ENCODE measurements at places on chromosomes 4 and X.

DNA sequence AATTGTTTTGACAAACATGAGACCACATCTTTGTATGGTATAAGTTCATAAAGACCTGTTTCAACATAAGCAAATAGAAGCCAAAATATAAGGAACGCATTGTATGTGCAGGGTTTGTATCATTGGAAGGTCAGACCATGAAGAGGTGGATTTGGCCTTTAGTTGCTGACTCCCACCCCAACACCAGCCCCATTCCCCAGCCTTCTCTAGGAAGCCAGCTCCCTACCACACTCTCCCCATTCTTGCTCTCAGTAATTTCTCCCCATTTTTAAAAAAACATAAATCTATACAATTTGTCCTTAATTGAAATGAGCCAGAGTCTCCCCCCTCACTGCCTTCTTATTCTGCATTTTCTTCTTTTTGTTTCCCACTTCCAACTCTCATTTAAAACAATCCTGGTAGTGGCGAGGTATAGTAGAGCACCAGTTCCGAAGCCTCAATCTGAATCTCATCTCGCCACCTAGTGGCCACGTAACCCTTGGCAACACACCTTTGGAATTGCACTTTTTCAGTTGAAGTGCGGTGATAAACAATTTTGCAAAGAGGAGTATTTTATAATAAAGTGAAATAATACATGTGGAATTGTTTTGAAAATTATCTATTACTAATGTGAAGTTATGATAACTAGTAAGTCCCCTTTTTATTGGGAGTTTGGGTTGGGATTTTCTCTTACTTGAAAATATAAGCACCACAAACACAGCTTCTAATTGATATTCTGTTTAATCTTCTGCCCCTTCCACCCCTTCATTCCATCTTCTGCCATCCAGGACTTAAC, 126.6 kb downstream of the ASB9 start:
- no peak for DNase-seq

DNA sequence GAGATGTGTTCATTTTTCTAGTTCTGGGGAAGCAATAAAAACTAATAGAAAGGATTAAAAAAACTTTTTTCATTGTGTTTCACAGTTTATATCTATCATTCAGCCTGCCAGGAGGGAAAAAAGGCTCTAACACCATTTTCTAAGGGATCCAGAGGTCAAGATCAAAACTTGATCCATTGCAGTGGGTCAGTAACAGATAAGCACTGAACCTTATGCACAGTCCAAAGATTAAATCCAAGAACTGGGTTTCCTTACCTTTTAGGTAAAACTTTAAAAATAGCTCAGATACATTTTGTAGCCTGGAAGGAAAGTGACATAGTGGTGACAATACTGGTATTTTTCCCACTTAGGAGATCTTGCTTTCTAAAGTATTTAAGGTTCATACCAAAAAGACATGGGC, 12.7 kb downstream of the MTTP start:
- no peak for DNase-seq

GRCh38 chr4:170804930-170805329, 715.2 kb upstream of the AADAT start:
- DNase-seq = no peak

GRCh38 chr4:77308843-77309242, 151.8 kb downstream of the CCNG2 start:
- peak; percentile 62 for DNase-seq

DNA sequence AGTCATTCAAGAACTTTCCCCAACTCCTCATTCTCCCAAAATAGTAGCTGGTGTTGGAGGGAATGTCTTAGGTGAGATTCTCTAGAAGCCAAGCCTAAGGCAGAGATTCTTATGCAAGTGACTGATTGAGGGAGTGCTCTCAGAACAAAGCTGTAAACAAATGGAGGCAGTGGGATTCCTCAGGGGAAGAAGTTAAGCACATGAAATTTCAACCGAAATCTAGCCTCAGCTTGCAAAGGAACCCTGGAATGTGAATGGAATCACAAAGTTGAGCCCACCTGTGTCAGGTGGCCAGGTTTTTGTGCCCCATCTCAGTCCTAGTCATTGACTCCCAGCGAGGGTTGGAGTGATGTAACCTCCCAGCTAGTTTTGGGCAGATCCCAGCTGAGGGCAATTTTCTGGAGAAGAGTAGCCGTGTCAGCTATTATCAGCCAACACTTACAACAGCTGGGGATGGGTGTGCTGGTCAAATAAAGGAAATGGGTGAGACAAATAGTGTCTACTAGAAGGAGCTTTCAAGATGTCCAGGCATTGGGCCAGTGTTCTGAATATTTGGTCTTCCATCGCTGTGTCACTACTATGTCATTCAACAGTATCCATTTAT, 29.7 kb upstream of the FGF2 start:
- DNase-seq = no peak

GRCh38 chr4:170599894-170600293, 510.1 kb upstream of the AADAT start:
- DNase-seq = no peak

- DNase-seq = no peak
These were observed 61.9 kb downstream of the SLC9A6 start for GRCh38 chrX:136047016-136047642.

DNA sequence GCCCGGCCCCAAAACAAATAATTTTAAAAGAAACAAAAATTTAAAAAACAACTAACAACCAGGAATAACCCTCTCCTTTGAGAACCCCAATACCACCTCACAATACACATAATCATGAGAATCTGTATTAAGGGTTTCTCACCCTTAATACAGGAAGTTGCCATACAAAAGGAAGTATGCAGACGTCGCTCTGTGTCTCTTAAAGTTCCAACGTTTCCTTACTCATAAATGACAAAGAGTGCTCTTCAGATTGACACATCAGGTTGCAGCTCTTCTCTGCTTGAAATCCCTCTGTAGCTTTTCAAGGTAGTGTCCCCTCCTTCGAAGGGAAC, 73.9 kb upstream of the IRF2 start:
- no peak for DNase-seq

Data from MV-4-11 (cell line).